Retinal pigment epithelial cell (primary cell): ENCODE measurements at places on chromosomes 16 and 17.
A peak's percentile ranks its signal among the peaks of the same experiment; 100 is the strongest.

- no peak for DNase-seq
Observed at GRCh38 chr17:73942703-73943415, 260.6 kb upstream of the RPL38 start.

DNA sequence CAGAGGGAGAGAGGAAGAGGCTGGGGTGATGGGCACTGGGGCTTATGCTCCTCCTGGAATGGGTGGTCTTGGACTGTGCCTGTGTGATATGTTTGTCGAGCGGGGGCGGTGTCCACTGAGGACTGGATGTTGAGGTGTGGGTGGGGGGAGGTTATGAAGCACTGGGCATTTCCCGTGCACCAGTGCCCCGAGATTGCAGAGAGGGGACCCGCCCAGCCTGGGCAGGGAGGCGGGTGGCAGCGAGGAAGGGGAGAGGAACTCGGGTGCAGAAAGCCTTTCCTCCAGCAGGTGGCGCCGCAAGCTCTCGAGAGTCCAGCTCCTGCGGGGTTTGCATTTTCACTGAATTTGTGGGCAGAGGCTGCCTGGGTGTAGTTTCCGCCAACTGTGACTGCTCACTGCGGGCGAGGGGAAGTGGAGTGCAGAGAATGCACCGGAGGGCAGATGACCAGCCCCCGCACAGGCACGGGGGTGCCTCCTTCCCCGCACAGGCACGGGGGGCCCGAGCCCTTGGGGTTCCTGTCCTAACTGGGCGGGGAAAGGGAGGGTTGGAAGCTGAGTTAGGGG is 190.6 kb downstream of the SEC14L1 start:
- no peak for DNase-seq

GRCh38 chr17:27494192-27495091 is 38.2 kb downstream of the KSR1 start:
- DNase-seq = peak; percentile 54

GRCh38 chr17:50221266-50221863 is 19.9 kb upstream of the COL1A1 start:
- no peak for DNase-seq

DNA sequence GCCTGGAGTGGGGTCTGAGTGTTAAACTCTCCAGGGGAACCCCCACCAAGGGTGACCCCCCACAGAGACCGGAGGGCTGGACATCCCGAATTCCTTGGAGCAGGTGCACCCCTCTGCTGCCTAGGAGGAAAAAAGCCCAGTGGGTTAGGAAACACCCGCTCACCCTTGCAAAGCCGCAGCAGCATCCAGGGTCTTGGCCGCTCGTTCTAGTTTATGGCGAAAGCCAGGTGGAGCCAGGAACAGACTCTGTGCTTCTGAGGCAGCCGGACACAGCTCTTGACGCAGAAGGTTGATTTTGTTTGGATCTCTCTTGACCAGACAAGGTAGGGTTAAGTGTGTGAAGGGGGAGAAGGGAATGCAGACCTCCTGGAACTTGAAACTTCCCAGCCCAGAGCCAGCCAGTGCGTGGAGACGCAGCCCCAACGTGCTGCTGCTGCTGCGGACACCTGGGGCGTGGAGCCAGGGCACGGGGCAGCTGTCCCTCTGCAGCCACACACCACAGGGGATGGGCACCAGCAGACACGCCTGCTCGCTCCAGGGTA is 154.5 kb downstream of the LAT start:
- no peak for DNase-seq

DNA sequence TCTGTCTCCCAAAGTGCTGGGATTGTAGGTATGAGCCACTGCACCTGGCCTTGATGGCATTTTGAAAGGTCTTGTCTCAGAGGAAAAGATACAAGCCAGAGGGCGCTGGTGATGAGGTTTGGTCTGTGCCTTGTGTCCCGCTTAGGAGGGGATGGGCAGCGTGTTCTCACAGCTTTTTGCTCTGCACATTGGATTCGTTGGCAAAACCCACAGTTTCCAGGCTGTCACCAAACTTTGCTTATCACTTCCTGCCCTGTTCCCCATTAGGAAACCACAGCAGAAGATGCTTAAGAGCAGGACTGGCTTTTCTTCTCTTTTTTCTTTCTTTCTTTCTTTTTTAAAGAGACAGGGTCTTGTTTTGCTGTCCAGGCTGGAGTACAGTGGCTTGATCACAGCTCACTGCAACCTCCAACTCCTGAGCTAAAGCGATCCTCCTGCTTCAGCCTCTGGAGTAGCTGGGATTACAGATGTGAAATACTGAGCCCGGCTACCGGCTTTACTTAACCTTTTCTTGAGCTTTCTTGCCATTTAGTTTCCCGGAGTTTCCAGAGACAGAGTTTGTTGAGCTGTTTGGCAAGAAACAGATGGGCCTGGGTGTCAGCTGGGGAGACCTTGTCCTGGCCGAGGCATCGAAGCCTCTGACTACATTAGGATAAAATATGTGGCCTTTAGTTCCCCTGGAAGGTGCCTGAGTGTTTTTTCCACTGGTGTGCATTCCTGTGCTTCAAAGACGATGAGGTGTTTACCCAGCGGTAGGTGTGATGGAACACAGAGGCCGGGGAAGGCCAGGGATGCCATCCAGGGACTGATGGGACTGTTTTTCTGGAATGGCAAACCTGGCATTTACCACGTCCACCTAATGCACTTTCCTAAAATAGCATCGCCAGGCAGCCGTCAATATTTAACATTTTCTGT is 112.9 kb downstream of the ABCC1 start:
- no peak for DNase-seq

GRCh38 chr16:65386672-65387071 is 264.8 kb upstream of the CDH11 start:
- no peak for DNase-seq

- no peak for DNase-seq
Observed at GRCh38 chr16:10128397-10129258, 53.6 kb downstream of the GRIN2A start.

DNA sequence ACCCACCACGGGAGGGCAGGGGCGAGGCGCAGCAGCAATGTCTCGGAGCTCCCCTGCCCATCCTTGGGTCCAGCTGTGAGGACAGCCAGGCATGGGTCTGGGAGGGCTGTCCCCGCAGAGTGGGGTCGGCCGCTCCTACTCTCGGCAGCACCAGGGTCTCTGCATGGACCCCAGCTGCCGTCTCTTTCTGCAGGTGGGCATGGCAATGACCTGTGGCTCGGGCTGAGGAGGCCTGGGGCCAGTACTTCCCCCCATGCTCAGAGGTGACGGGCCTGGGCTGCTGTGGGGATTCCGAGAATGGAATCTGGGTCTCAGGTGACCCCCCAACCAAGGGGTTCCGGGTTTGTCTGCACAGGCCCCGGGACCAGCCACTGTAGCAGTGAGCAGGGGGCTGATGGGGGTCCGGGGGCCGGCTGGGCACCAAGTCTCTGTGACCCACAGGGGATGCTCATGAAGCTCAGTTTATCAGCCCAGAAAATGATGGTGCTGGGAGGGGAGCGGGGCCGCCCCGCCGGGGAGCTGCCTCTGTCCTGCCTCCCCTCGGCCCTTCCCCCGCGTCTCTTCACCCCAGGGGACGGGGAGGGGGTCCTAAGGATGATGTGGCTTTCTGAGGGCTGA is 23.5 kb downstream of the CACNA1H start:
- no peak for DNase-seq

GRCh38 chr17:489758-490329 is 137.2 kb upstream of the RPH3AL start:
- no peak for DNase-seq

- no peak for DNase-seq
Observed at GRCh38 chr17:29048440-29049368, 5.8 kb downstream of the PIPOX start.

DNA sequence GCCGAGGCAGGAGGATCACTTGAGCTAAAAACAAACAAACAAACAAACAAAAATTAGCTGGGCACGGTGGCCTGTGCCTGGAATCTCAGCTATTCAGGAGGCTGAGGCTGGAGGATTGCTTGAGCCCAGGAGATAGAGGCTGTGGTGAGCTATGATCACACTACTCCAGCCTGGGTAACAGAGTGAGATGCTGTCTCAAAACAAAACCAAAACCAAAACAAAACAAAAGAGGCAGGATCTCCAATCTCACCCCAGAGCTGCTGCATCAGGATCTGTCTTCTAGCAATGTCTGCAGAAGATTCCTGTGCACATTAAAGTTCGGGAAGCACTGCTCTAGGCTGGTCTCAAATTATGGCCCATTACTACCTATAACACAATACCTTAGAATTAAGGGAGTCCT is 43.1 kb downstream of the MAP2K6 start:
- DNase-seq = no peak

GRCh38 chr16:10969615-10970014 is 25.3 kb downstream of the CLEC16A start:
- DNase-seq = no peak

GRCh38 chr16:8832717-8833105 is 35.1 kb downstream of the PMM2 start:
- DNase-seq = no peak

DNA sequence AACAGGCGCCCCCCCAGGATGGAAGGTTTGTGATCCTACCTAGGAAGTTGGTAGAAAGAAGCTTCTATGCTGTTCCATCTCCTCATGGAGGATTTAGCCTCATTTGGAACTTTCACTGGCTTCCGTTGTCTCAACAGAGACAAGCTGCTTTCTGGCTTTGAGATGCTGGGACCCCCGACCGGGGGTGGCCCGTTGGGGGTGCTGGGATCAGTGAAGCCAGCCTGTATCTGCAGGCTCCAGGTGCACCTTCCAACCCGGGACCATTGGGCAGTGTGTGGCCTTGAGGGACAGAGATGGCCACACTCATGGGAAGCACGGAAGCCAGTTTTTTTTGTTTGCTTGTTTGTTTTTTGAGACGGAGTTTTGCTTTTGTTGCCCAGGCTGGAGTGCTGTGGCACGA is 15.4 kb downstream of the CIBAR2 start:
- DNase-seq = no peak

- no peak for DNase-seq
Observed at GRCh38 chr16:87339086-87339723, 22.0 kb upstream of the C16orf95 start.

GRCh38 chr17:55348749-55349354 is 72.8 kb downstream of the MMD start:
- no peak for DNase-seq

GRCh38 chr16:19086322-19087199 is 19.1 kb downstream of the COQ7 start:
- DNase-seq = peak; percentile 56

- no peak for DNase-seq
Observed at GRCh38 chr16:56861092-56861610, 3.9 kb upstream of the SLC12A3 start.

DNA sequence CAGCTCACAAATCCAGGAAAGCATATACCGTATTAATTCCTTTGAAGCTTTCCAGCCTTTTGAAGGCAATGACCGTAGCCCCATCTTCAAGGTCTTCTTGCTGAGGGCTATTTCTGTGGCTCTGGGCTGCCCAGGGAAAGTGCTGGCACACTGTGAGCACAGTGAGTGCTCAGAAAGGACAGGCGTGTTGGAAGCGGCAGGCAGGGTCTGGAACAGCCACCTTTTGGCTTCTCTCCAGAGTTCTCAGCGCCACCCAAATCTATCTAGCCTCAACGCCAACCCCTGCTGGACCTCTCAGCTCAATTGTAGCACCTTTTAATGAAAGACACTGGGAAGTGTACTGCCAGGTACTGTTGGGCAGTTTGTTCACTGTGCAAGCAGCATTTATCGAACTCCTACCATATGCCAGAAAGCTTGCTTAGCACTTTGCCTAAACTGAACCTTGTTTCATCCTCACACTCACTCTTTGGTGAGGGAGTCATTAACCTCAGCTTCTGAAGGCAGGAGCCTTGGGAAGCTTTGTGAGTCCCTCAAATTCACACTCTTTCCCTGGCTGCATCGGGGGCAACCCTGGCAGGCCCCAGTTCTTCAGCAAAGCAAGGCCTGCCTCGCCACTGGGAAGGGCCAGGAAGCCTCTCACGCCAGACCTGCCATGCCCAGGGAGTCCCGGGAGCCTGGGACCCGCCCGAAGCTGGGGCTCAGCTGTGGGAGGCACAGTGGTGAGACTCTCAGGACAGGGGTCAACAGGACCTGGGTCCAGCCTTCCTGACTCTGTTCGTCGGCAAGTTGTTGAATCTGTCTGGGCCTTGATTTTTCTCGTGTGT is 13.5 kb upstream of the CIBAR2 start:
- no peak for DNase-seq

- DNase-seq = no peak
Observed at GRCh38 chr16:72841506-72841905, 206.4 kb downstream of the ZFHX3 start.

DNA sequence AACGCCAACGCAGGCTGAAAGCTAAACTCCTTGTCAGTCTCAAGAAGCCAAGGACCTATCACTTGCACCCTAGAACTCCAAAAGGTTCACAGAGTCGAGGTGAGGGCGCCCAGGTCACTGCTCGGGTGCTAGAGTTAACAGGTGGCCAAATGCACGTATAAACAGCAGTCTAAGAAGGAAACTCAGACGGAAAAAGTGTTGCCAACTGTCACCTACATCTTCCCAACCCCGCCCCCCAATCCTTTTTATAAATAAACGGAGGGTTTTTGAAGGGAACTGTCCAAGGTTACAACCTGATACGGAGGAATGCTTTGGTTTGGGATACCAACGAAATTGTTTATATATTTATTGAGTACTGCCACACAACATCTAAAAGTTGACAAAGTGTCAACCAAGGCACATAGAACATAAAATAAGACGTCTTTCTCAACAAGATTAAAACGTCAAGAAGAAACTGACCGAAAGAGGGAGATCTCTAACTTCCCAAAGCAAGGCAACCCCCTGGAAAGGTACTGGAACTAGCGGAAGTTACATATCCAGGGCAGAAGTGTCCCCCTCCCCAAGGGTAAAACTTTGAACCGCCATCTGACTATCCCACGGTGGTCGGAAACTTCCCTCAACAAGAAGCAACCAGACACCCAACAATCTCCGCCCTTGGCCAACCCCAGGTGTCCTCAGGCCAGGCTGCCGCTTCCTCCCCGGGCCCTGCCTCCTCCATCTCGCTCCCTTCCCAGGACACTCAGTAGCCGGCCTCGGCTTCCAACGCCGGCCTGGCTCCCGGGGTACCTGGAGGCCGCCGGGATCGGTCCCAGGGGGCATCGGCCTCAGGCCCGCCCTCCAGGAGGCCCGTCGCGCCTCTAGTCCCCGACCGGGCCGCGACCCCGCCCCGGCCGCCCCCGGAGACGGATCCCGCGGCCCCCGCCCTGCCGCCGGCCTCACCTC is 982 bp downstream of the SPAG9 start:
- DNase-seq = no peak

DNA sequence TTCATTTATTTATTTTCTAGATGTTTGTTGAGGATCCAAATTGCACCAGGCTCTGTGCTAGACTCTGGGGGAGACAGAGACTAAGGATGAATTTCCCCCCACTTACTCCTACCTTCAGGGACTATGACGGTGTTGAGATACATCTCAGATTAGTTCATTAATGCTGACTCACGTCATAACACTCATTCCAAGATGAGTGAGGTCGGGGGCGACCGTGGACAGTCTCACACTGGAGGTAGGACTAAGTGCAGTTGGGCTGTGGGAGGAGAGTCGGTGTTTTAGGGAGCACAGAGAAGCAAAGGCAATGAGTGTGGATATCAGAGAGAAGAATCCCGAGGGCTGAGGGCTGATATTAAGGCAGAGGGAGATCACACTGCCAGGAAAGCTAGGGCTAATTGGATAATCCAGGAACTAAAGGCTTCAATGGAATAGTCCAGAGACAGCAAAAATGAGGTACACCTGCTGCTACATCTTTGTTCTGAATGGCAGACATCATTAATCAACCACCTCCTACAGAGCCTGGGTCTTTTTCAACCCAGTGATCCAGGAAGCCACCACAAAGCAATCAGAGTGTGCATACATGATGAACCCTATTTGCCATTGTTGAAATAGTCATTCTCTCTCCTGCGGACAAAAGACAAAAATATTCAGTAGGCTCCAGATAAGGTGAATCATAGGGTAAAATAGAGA is 38.6 kb upstream of the CACNG4 start:
- DNase-seq = no peak
